GM12891 (cell line): ENCODE measurements at places on chromosomes 7 and 10.

DNA sequence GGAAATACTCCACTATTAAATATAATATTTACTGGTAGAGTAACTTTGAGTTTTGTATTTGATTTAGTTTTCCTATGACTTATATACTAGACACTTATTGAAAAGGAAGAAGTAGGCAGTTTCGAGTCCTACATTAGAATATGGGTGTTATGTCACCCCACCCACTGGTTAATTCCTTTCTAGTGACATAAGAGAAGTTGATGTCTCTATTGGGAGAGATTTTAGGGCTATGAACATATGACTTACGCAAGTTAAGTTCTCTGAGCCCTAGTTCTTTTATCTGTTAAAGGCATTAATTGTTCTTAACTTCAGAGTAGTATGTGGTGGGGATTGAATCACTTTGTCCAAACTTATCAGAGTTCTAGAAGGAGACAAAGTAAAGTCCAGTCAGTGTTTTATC is 30.5 kb downstream of the CPED1 start:
- DNase-seq: no peak

DNA sequence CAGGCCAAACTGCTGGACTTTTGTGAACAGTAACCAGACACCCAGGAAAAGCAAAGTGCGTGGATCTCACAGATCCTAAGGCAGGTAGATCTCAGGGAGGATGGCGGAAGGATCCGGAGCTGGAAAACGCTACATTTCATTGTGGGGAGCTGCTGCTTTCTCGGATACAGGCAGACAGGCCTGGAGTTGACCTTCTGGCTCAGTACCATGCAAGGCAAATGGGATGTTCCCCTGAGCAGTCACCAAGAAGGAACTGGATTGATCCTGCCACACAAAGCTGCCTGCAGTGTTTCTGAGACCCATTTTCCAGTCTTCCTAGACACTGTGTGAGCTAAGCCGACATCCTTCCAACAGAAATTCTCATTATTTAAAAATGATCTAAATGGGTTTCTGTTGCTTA is 65.5 kb downstream of the ZRANB1 start:
- DNase-seq: no peak

DNA sequence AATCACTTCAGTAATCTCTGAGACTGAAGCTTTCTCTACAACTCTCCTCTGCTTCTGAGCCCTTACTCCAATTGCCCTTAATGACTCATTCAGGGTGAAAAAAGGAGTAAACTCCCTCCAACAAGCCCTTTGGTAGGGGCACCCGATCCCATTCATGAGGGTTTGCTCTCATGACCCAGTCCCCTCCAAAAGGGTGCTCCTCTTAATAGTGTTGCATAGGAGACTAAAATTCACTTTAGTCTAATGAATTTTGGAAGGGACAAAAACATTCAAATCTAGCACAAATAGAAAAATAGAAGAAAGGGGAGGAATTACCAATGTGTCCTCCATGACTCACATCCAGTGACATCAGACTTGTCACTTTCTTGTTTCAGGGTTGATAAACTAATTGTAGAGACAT is 66.2 kb upstream of the CCNY start:
- DNase-seq: no peak

- no peak for DNase-seq
These were observed 122.3 kb downstream of the VIPR2 start for GRCh38 chr7:159022238-159022993.

DNA sequence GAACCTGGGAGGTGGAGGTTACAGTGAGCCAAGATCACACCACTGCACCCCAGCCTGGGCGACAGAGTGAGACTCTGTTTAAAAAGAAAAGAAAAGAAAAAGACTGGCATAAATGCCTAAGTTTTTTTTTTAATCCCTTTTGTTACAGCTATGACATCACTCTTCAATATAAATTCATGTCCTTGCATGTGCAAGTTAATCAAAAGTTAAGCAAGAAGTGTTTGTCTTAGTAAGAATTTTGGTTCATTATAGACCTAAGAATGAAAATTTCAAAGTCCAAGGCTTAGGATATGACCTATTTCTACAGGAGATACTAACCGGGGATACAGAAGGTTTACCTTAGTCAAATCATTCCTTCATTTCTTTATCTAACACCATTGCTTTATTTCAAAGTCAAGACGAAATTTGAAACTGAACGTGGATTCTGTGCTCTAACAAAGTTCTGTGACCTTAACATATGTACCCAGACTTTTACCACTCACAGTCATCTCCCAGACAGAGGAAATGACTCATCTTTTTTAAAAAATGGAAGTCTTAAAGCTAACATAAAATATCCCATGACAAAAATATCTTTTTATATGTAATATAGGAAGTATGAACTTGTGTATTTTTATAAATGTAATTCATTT is 29.3 kb upstream of the ITGB8 start:
- no peak for DNase-seq

GRCh38 chr10:104641187-104641936 is at the start of gene SORCS3:
SORCS3 (plus strand) TSS chr10:104641290.
- no peak for DNase-seq

DNA sequence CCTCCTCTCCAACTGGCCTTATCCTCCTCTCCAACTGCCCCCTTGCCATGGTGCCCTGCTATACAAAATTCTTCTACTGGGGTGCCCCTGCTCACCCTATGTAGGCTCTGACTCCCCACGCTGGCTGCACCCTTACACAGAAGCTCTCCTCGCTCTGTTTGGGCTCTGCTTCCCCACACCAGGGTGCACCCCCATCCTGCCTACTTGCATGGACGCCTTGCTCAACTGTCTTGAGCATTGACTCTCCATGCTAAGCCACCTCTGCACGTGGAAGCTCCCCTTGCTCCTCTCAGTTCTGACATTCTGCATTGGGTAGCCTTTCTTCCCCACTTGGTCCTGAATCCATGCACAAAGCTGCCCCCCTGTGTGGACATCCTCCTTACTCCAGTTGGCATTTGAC is 231.1 kb downstream of the GFRA1 start:
- DNase-seq: no peak

DNA sequence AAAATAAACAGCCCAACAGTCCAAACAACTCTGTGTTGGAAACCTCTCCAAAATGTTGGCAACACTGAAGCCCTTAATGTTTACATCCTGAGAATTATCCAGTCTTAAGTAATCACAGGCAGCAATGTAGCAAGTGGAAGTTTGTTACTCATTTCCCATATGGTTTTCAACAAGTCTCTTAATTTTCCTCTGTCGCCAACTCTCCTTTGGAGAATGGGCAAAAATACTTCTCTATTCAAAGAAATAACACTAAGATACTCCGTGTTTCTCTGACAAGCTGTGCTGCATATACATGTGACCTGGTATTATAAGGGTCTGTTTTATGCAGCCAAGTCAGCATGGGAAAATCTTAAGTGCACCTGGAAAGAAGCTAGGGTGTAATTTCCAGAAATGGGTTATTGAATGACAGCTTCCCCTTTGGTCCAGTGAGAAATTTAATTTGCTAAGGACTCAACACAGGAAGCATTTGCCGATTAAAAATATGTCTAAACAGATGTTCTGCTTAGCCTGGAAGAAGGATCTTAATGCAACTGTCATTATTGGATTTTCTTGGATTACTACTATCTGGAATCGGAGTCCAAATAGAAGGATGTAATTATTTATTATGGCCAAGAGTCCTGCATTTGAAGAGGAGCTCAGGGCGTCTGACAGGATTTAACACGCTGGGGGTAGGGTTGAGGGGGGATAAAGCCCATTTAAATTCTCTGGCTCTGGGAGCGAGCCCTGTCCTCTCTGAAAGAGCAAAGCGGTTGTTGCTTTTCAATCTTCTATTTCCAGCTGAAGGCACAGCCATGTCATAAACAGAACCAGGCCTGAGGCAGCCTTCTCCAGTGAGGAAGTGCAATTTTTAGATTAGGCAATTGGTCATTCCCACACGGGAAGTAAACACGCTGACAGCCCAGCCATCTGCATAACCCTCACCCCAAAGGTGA is 73.1 kb downstream of the TLL2 start:
- no peak for DNase-seq

DNA sequence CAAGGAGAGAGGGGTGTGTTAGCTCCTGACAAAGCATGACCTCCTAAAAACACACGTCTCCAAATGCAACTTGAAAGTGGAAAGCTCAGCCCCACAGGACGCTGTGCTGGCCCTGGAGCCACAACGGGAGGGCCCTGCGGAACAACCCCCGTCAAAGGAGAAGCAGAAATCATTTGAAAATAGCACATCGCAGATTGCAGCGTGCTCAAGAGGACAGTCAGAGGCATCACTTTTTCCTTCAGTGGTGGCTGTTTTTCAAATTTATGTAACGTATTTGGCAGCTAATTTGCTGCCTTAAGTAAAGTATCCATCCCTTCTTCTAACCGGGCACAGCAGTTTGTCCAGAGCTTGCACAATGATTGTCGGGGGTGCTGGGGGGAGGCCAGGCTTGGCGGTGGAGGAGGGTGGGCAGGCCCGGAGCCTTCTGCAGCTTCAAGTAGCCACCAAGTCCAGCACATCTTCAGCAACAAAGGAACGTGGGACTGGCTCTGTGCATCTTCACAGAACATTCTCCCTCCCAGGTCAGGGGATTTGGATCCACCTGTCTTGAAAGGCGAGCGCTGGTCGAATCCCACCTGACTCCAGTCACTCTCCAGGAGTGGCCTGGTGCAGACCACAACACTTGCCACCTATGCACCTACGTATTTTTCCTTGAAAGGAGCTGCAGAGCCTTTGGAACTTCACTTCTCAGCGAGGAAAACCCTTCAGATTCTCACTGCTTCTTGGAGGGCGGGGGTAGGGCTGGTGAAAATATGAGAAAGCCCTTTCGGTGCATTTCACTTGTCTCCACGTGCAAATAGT is 346.3 kb downstream of the DNAJB6 start:
- no peak for DNase-seq

DNA sequence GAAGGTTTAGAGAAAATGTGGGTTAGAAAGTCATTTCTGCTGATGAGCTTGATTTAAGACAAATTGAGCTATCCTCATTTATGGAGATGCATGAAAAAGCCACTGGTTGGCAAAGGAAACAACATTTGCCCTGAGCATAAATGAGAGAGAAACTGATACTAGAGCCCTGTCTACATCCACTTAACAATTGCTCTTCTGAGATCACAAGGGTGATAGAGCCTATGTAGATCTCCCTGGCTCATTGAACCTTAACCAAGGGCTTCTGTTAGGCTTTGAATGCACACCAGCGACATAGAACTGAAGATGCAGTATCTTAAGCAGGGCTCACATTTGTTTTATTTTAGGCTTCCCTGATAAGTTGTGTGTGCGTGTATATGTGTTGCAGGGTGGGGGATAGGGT is 35.0 kb downstream of the GPR141 start:
- no peak for DNase-seq

GRCh38 chr10:64093946-64094535 is 572.8 kb downstream of the REEP3 start:
- no peak for DNase-seq

DNA sequence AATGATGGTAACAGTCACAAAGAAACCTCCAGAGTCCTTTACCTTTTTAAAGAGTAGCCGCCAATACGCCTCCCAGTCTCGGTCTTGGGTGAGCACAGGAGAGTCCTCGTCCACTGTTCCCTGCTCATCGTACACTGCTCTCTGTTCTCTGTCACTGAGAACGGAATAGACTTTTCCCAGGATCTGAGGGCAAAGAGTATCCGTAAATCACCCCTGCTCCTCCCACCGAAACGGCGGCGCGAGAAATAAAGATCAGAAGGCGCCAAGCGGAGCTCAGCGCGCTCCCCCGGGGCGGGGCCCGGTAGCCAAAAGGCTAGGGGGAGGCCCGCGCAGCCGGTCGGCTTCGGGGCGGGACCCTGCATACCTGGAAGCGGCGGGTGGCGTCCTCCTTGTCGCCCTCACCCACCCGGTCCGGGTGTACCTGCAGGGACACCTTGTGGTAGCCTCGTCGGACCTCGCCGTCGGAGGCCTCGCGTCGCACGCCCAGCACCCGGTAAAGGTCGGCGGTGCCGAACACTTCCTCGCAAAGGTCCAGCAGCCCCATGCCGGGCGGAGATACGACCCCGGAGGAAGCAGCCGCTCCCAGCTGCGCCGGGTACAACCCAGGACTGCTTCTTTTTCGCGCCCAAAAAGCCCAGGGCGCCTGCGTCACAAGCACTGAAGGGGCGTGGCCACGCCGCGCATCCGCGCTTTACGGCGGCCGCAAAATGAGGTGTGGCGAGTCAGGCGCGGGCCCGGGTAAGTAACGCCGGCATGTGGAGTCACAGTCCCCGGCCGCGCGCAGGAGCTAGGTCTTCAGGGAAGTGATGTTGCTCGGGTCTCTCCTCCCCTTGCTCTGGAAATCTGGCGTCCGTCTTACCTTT is at the start of gene DNAJC9:
Gene DNAJC9 (minus strand): TSS at position 610 of the 863 bp plus-strand sequence. CDS start 66 bp downstream, at position 544.
- DNase-seq: peak; percentile 76

DNA sequence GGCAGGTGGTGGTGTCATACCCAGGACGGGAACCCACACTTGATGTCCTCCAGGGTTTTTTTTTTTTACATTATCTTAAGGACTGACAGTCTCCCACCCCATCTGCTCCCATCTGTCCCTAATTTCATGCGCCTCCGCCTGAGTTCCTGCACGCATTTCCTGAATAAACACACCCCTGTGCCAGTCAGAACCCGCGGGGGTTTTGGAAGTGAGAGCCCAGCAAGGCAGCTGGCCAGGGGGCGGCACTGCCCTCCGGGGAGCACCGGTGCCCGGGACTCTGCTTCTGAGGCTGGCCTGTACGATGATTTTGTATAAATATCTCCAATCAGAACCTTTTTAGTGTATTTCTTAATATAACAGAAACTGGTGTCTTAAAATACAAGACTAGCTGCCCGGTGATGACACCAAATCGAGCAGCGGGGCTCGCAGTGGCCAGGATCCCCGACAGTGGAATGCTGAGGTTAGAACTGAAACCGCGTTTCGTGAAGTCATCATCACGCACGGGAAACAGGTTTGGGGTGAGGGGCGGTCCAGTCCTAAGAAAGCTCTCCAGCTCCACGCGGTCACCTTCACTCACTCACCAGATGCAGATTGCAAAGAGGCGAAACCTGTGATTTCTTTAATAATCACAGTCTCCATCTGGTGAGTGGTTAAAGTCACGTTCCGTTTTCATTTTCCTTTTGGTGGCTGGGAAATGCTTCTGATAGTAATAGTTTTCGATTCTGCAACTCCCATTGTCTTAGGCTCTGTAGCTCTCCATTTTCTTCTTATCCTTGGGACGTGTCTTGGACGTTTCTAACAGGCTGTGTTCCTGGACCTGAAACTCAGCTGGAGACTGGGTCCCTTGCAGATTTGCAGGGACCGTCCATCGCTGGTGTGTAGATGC is 19.7 kb downstream of the BNIP3 start:
- DNase-seq: no peak

GRCh38 chr10:112988839-112989406 is 38.9 kb downstream of the TCF7L2 start:
- DNase-seq: no peak

- DNase-seq: no peak
These were observed 3.0 kb downstream of the NAMPT start for GRCh38 chr7:106281585-106282318.

DNA sequence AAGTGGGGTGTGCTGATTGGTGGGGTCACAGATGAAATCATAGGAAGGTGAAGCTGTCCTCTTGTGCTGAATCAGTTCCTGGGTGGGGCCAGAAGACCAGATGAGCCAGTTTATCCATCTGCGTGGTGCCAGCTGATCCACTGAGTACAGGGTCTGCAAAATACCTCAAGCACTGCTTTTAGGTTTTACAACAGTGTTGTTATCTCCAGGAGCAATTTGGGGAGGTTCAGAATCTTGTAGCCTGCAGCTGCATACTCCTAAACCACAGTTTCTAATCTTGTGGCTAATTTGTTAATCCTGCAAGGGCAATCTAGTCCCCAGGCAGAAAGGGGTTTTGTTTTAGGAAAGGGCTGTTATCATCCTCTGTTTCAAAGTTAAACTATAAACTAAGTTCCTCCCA is 17.0 kb upstream of the IFRD1 start:
- DNase-seq: no peak

- DNase-seq: no peak
These were observed 193.2 kb downstream of the DNAJB6 start for GRCh38 chr7:157529768-157530560.
